Adrenal gland (tissue), 19 donors: ENCODE measurements at places on chromosomes 5 and 9.

- no peak overlapping the region for H3K4me3 ChIP-seq
- H3K27me3 ChIP-seq = no peaks in the 10 kb centered on the region
- peak; percentile 46 for DNase-seq
- no peaks in the 10 kb centered on the region for H3K36me3 ChIP-seq
Observed at GRCh38 chr5:169895926-169896325, 84.4 kb downstream of the INSYN2B start.

DNA sequence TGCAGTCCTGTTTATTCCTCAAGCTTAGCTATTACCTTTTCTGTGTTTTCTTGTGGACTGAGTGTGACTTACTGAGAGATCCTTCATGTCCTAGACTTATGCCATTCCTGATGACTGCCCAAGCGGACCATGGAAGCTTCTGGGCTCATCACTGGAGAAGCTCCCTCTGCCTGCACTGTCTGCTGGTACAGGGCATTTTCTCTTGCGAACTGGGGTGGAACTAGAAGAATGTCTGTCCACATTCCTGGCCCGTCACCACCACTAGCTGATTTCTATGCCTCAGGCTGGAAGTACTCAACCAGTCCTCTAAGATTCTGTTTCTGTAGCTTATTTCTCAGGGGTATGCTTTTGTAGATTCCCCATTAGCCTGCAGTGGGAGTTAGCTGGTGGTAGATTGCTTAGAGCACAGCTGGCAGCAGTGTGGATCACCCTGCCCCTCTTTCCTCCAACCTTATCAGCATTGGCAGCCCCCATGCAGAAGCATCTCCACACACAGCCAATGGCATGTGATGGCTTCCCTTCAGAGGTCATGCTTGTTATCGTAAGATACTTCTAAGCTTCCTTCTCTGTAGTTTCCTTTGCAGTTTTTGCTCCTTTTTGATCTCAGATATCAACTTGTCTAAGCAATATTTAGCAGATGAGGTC, 12.4 kb downstream of the SLC36A1 start:
- no peak for DNase-seq
- no peaks in the 10 kb centered on the region for H3K4me1 ChIP-seq
- H3K4me3 ChIP-seq = no peak overlapping the region
- no peaks in the 10 kb centered on the region for H3K27me3 ChIP-seq
- no peaks in the 10 kb centered on the region for H3K36me3 ChIP-seq

- peak overlapping the region; percentile 35 for H3K27ac ChIP-seq
- H3K4me3 ChIP-seq = no peak overlapping the region
- no peaks in the 10 kb centered on the region for H3K36me3 ChIP-seq
Observed at GRCh38 chr9:127966416-127967150, 14.2 kb downstream of the EEIG1 start.

DNA sequence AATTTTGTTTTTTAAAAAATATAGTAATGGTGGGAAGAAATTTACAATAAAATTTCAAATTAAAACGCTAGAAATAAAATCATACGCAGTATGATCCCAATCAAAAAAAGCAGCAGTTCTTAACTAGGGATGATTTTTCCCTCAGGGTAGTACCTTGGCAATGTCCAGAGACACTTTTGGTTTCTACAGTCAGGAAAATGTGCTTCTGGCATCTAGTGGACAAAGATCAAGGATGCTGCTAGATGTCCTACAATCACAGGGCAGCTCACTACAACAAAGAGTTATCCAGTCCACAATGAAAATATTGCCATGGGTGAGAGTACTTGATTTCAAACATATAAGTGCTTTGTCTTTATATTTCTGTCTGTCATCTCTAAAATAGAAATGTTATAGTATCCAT, 400.2 kb upstream of the SGCD start:
- H3K36me3 ChIP-seq = no peaks in the 10 kb centered on the region
- DNase-seq = no peak
- no peaks in the 10 kb centered on the region for H3K27me3 ChIP-seq
- no peak overlapping the region for H3K4me3 ChIP-seq
- H3K4me1 ChIP-seq = no peaks in the 10 kb centered on the region
- no peak overlapping the region for H3K27ac ChIP-seq

- no peak overlapping the region for H3K27ac ChIP-seq
- H3K27me3 ChIP-seq = no peaks in the 10 kb centered on the region
- no peaks in the 10 kb centered on the region for H3K36me3 ChIP-seq
- no peak overlapping the region for H3K4me3 ChIP-seq
Observed at GRCh38 chr9:18825656-18826170, 207.3 kb downstream of the SAXO1 start.

DNA sequence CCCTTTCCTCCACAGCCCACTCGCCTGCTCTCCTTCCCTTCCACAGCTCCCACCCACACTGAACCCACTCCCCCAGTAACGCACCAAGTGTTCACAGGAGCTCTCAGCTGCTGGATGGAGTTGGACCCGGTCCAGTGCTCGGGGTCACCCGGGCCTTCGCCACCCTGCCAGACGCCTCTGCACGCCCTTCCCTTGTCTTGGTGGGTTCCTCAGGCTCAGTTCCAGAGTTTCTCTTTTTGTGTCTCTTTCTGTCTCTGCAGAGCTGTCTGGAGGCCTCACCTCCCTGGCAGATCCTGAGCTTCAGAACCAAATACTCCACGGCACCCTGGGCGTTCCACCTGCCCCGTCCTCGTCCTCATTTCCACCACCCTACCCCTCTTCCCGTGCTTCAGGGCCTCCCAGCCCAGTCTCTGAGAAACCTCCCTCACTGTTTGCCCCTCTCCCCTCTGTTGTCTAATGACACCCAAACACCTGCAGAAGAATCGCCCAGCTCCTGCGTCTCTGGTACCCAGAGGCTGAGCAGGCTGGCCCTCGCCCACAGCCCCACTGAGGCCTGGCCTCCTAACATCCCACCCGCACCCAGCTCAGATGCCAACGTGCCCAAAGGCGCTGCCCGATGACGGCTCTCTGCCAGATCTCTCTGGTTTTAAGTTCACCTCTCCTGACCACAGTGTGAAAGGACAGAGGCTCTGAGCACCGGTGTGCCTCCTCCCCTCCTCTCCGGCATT, 74.3 kb downstream of the COL23A1 start:
- no peaks in the 10 kb centered on the region for H3K4me1 ChIP-seq
- no peak overlapping the region for H3K27ac ChIP-seq
- H3K4me3 ChIP-seq = no peak overlapping the region
- no peak for DNase-seq
- no peaks in the 10 kb centered on the region for H3K36me3 ChIP-seq

DNA sequence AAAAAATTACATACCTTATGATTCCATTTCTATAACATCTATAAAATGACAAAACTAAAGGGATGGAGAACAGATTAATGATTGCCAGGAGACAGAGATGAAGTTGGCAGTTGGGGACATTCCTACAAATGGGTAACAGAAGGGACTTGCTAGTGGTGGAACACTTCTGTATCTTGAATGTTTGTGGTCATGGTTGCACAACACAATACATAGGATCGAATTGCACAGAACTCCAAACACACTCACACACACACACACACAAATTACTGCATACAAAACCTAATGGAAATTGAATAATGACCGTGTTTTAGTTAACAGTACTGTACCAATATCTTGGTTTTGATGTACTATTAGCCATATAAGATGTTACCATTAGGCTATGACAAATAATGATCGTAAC, 330.7 kb upstream of the POU5F2 start:
- H3K36me3 ChIP-seq = no peaks in the 10 kb centered on the region
- H3K4me1 ChIP-seq = peaks cover 11% of the 10 kb centered on the region
- no peak overlapping the region for H3K4me3 ChIP-seq
- no peak for DNase-seq
- H3K27me3 ChIP-seq = no peaks in the 10 kb centered on the region

- no peaks in the 10 kb centered on the region for H3K4me1 ChIP-seq
- no peaks in the 10 kb centered on the region for H3K27me3 ChIP-seq
- no peak overlapping the region for H3K27ac ChIP-seq
- no peaks in the 10 kb centered on the region for H3K36me3 ChIP-seq
Observed at GRCh38 chr5:3329427-3329826, 266.2 kb upstream of the IRX1 start.

- no peaks in the 10 kb centered on the region for H3K27me3 ChIP-seq
- no peak for DNase-seq
- H3K27ac ChIP-seq = no peak overlapping the region
- no peak overlapping the region for H3K4me3 ChIP-seq
Observed at GRCh38 chr9:8613346-8613825, 813.8 kb upstream of the DMAC1 start.

DNA sequence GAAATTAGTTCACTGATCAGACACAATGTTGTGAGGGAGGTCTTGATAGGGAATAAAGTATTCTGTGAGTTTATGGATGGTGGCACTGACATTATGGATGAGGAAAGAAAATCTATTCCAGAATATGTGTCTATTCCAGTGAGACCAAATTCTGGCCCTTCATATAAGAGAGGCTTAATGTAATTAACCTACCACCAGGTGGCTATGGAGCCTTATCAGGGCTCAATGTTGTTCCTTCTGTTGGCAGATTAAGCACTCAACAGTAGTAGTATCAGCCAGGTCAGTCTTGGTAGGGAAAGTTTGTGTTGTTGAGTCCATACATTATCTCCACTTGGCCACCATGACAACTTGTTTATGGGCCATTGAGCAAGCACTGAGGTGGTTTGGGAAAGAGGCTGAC, 41.7 kb upstream of the BARX1 start:
- no peaks in the 10 kb centered on the region for H3K27me3 ChIP-seq
- H3K36me3 ChIP-seq = no peaks in the 10 kb centered on the region
- H3K4me1 ChIP-seq = no peaks in the 10 kb centered on the region
- no peak overlapping the region for H3K4me3 ChIP-seq
- H3K27ac ChIP-seq = no peak overlapping the region
- DNase-seq = no peak

DNA sequence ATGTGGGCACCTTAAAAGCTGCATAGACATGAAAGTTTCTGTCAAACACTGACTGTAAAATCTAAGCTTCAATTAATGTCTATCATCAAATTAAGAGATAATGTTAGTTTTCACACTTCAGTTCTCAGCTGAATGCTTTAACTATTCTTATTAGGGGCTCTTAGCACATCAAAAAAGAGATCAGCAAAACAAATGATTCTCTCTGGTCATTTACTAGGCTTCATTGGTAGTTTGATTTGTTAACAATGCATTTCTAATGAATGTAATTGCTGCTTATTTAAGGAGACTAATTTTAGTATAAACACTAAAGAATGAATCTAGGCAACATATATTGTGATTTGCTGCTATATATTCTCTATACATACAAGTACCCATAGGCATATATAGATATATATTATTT, 1182.0 kb downstream of the MAT2B start:
- no peaks in the 10 kb centered on the region for H3K27me3 ChIP-seq
- DNase-seq = no peak
- H3K4me3 ChIP-seq = no peak overlapping the region

DNA sequence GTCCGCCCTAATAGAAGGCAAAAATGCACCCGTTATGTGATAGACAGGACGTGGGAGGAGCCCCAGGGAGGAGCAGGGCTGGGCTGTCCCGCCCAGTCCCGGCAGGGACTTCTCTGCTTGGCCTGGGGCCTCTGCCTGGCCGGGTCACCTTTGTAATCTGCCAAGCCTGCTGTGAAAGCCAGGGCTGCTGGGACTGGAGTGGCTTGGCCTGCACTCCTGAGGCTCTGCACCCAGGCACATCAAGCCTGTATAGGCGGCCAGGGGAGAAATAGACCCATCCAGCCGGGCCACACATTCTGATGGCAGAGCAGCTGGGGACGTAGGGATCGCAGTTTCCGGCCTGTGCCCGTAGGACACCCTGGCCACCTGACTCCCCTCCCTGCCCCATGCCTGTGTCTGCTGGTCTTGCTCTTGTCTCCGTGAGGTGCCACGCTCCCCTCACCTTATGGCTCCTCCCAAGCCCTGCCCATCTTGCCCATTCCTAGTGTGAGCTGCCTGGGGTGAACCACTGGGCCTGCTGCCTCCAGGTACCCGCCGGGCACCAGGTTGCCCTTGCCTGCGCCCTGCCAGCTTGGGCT, 28.1 kb downstream of the DYNC2I2 start:
- no peak overlapping the region for H3K4me3 ChIP-seq
- DNase-seq = peak; percentile 65
- peak overlapping the region; percentile 65 for H3K27ac ChIP-seq
- H3K27me3 ChIP-seq = no peaks in the 10 kb centered on the region
- H3K36me3 ChIP-seq = no peaks in the 10 kb centered on the region

- H3K36me3 ChIP-seq = no peaks in the 10 kb centered on the region
- no peak overlapping the region for H3K27ac ChIP-seq
- no peak overlapping the region for H3K4me3 ChIP-seq
- H3K27me3 ChIP-seq = no peaks in the 10 kb centered on the region
Observed at GRCh38 chr5:178120607-178121357, 7.5 kb downstream of the N4BP3 start.

DNA sequence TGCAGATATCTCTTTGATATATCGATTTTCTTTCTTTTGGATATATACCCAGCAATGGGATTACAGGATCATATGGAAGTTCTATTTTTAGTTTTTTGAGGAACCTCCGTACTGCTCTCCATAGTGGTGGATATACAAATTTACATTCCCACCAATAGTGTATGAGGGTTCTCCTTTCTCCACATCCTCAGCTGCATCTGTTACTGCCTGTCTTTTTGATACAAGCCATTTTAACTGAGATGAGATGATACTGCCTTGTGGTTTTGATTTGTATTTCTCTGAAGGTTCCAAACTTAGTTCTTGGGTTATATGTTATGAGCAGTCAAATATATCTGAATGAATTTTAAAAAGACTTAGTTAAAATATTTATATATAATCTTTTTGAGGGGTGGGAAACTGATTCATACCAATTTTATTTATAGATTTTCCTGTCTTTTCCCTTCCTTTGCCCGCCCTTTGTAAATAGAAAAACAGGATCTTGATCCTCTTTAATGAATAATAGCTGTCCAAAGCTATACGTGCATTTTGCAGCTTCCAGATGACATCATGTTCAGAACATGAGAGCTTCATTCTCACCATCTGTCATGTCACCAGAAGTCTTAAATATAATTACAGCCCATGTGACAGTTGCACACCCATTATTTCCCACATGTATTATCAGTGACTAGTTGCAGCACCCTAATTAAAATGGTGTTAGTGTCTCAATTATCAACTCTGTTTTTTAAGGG, 6.2 kb upstream of the ARHGEF28 start:
- H3K4me3 ChIP-seq = no peak overlapping the region
- peaks cover 8% of the 10 kb centered on the region for H3K4me1 ChIP-seq
- no peaks in the 10 kb centered on the region for H3K36me3 ChIP-seq
- DNase-seq = no peak
- no peak overlapping the region for H3K27ac ChIP-seq

DNA sequence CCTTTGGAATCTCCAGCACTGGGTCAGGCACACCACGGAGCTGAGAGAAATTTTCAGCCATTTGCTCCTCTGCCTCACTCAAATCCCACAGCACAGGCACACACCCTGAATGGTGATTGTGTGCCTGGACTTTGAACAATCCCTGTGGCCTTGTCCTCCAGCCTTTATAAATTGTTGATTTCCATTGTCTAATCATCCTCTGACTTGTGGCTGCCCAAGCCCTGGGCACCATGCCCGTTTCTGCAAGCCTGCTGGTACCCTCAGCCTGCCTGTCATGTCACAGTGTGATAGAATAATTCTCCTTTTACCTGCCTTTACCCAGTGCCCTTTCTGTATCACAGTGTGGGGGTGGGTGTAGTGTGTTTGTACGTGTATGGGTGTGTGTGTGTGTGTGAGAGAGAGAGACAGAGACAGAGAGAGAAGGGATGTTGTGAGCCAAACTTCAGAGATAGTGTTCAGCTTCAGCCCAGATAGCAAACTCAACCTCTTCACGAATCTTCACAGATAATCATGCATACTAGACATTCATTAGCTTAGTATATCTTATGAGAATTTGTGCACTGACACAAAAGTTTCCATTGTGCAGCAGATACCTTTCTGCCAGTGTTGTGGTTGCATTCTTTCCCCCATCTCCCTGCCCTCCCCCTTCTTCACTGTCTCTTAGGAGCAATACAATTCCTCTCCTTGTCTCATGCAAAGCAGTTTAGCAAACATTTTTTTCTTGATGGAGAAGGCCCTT, 27.8 kb upstream of the SLC44A1 start:
- no peak overlapping the region for H3K4me3 ChIP-seq
- H3K27ac ChIP-seq = no peak overlapping the region
- H3K4me1 ChIP-seq = peaks cover 12% of the 10 kb centered on the region
- no peaks in the 10 kb centered on the region for H3K36me3 ChIP-seq
- DNase-seq = peak; percentile 83
